ENCODE measurements at places on chromosomes 6 and 20.

GRCh38 chr6:12119085-12119588, 107.0 kb downstream of the HIVEP1 start:
- no peaks in the 10 kb centered on the region for H3K4me1 ChIP-seq
- H3K27ac ChIP-seq: no peak overlapping the region
- H3K27me3 ChIP-seq: no peaks in the 10 kb centered on the region

DNA sequence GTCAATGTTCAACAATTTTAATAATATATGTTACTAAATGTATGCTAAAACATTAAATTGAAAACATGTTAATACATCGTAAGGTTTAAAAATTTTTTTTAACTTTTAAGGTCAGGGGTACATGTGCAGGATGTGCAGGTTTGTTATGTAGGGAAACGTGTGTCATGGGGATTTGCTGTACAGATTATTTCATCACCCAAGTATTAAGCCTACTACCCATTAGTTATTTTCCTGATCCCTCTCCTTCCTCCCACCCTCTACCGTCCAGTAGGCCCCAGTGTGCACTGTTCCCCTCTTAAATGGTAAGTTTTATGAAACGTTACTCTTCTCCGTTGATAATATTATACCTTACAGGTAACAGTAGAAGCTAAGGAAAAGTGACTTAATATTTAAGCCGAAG, 15.8 kb downstream of the PDE7B start:
- no peak overlapping the region for H3K4me3 ChIP-seq
- no peak overlapping the region for H3K27ac ChIP-seq
- no peaks in the 10 kb centered on the region for H3K36me3 ChIP-seq
- peaks cover 9% of the 10 kb centered on the region for H3K4me1 ChIP-seq

DNA sequence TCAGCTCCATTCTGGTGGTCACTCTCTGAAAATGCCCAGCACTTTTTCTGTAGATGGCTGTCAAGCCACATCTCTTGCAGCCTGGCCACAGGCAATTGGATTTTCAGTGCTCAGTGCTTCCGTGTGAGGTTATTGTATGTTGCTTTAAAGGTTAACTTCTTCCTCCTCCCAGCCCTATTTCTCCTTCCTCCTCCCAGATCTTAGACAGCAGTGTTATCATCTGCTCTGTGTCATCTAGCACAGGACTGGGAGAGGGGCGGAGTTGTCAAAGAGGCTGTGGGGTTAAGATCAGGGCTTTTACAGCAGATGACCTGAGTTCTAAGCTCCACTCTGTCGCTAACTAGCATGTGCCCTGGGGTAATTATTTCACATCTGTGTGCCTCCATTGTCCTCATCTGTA, 129.0 kb downstream of the PHACTR3 start:
- no peaks in the 10 kb centered on the region for H3K27me3 ChIP-seq
- H3K27ac ChIP-seq: no peak overlapping the region
- DNase-seq: no peak

DNA sequence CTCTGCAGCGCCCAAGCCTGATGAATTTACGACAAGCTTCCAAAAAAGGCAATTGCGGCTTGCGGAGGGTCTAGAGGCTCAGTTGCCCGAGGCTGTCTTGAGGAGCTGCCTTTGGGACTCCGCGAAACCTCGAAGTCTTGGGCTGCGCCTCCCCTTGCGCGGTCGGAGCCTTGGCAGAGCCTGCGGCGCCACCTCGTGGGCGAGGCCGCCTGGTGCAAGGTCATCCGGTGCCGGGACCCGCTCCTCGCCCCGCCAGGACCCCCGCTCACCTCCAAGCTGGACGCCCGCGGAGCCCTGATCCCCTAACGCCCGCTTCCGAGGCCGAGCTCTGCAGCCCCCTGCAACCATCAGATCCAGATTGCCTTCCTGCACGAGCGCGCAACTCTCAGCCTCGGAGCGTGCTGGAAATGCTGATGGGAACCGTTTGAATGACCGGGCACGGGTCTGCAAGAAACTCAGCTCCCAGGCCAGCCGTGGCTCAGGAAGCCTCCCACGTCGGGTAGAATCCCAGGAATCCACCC, 14.9 kb upstream of the FAM210B start:
- H3K4me1 ChIP-seq: no peaks in the 10 kb centered on the region
- H3K27ac ChIP-seq: no peak overlapping the region
- peaks cover 39% of the 10 kb centered on the region for H3K27me3 ChIP-seq

GRCh38 chr6:160917572-160917971, 74.0 kb upstream of the MAP3K4 start:
- no peak for DNase-seq
- H3K36me3 ChIP-seq: no peaks in the 10 kb centered on the region
- H3K27me3 ChIP-seq: no peaks in the 10 kb centered on the region
- H3K4me3 ChIP-seq: no peak overlapping the region
- H3K27ac ChIP-seq: no peak overlapping the region

- H3K27ac ChIP-seq: no peak overlapping the region
- peaks cover 9% of the 10 kb centered on the region for H3K4me1 ChIP-seq
- H3K36me3 ChIP-seq: no peaks in the 10 kb centered on the region
- H3K4me3 ChIP-seq: no peak overlapping the region
- no peaks in the 10 kb centered on the region for H3K27me3 ChIP-seq
Measured at GRCh38 chr20:42402455-42402854, 784.3 kb upstream of the CHD6 start.

DNA sequence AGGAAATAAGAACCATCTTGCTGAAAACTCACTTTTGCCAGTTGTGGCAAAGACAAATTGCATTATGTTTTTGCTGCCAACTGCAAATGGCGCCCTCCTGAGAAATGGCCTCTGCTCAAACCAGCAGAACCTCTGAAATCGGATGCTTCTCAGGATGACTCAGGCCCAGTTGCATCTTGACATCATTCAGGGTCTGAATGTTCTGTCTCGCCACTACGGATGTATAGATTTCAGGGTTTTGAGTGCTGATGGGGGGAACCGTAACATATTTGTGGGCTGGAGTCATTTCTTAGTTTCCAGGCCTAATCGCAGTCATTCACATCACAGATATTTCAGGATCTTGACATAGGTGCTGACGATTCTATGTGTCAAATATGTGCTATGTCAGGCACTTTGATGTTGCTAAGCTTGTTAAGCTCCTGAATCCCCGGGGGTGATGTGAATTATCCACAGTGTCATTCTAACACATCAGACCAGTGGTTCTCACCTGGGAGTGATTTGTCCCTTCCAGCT, 207.1 kb downstream of the NFATC2 start:
- no peak for DNase-seq
- peaks cover 7% of the 10 kb centered on the region for H3K4me1 ChIP-seq
- no peak overlapping the region for H3K27ac ChIP-seq
- no peaks in the 10 kb centered on the region for H3K27me3 ChIP-seq
- no peak overlapping the region for H3K4me3 ChIP-seq
- H3K36me3 ChIP-seq: no peaks in the 10 kb centered on the region

DNA sequence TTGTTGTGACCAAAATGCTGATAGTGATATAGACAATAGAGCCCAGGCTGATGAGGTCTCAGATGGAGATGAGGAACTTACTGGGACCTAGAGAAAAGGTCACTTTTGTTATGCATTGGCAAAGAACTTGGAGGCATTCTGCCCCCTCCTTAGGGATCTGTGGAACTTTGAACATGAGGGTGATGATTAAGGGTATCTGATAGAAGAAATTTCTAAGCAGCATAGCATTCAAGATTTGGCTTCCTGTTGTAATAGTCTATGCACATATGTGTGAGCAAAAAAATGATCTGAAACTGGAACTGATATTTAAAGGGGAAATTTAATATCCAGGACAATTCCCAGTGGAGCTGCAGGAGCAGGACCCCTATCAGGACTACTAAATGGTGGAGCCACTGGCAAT, 17.1 kb downstream of the HLA-A start:
- no peak overlapping the region for H3K4me3 ChIP-seq
- peaks cover 2% of the 10 kb centered on the region for H3K4me1 ChIP-seq
- H3K27ac ChIP-seq: no peak overlapping the region
- no peak for DNase-seq
- H3K36me3 ChIP-seq: no peaks in the 10 kb centered on the region
- no peaks in the 10 kb centered on the region for H3K27me3 ChIP-seq

GRCh38 chr6:126923807-126924206, 194.7 kb upstream of the RSPO3 start:
- no peaks in the 10 kb centered on the region for H3K36me3 ChIP-seq
- DNase-seq: no peak
- no peak overlapping the region for H3K4me3 ChIP-seq
- no peaks in the 10 kb centered on the region for H3K27me3 ChIP-seq
- H3K27ac ChIP-seq: no peak overlapping the region

GRCh38 chr20:16707674-16708073, 22.2 kb upstream of the SNRPB2 start:
- no peaks in the 10 kb centered on the region for H3K36me3 ChIP-seq
- DNase-seq: no peak
- no peak overlapping the region for H3K27ac ChIP-seq
- H3K27me3 ChIP-seq: no peaks in the 10 kb centered on the region
- no peak overlapping the region for H3K4me3 ChIP-seq
- H3K4me1 ChIP-seq: peaks cover under 1% of the 10 kb centered on the region

GRCh38 chr6:101458826-101459225, 65.3 kb downstream of the GRIK2 start:
- H3K27ac ChIP-seq: no peak overlapping the region
- no peaks in the 10 kb centered on the region for H3K4me1 ChIP-seq
- no peaks in the 10 kb centered on the region for H3K36me3 ChIP-seq
- no peak for DNase-seq

- H3K36me3 ChIP-seq: no peaks in the 10 kb centered on the region
- H3K27me3 ChIP-seq: peaks cover 12% of the 10 kb centered on the region
- H3K27ac ChIP-seq: no peak within 1 kb of the TSS
Measured at GRCh38 chr6:41286544-41287346, at the start of gene TREM1. TREM1 (minus strand) TSS chr6:41286682; CDS start chr6:41286655, 27 bp downstream.

- H3K4me1 ChIP-seq: peaks cover 9% of the 10 kb centered on the region
- peaks cover 24% of the 10 kb centered on the region for H3K27me3 ChIP-seq
- H3K4me3 ChIP-seq: peak overlapping the region; percentile 91
- no peaks in the 10 kb centered on the region for H3K36me3 ChIP-seq
- DNase-seq: peak; percentile 47
Measured at GRCh38 chr6:136791296-136792094, 782 bp downstream of the MAP3K5 start.

GRCh38 chr6:43203029-43203717, 21.2 kb downstream of the CUL9 start:
- H3K27me3 ChIP-seq: no peaks in the 10 kb centered on the region
- no peaks in the 10 kb centered on the region for H3K4me1 ChIP-seq
- DNase-seq: no peak
- no peak overlapping the region for H3K27ac ChIP-seq
- peaks cover 54% of the 10 kb centered on the region for H3K36me3 ChIP-seq

DNA sequence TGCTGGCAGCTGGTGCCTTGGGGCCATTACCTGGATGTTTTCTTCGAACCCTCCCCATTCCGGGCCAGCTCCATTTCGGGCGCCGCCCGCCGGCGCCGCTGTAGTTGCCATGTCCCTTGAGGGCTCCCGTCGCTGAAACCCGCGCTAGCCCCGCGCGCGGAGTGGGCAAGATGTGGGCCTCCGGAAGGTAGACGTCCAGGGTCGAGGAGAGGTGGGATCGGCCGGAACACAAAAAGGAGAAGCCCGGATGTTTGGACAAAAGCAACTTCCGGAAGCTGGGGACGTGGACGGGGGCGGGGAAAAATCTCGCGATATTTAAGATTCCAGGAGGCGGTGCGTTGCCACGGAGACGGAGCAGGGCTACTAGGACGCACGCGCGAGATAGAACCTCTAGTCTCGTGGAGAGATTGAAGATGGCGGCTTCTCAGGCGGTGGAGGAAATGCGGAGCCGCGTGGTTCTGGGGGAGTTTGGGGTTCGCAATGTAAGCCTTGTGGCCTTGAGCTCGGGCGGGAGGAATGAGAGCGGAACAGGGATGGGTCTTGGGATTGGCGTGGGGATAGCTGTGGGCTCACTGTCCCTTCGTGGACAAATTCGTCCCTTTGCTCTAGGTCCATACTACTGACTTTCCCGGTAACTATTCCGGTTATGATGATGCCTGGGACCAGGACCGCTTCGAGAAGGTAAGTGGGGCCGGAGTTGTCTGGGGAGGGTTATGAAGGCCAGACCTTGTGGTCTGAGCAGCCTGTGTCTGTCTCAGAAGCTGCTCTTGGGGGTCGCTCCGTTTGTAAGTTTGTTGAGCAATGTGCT, at the start of the genes POLR1C and YIPF3:
Gene POLR1C (plus strand): TSS at position 393 of the 808 bp plus-strand sequence. CDS start 21 bp downstream, at position 414.
Gene YIPF3 (minus strand): TSS at position 230 of the 808 bp plus-strand sequence. CDS start 119 bp downstream, at position 111.
- peak within 1 kb of the TSS; percentile 100 for H3K4me3 ChIP-seq
- H3K27ac ChIP-seq: peak within 1 kb of the TSS; percentile 95
- H3K36me3 ChIP-seq: peaks cover 63% of the 10 kb centered on the region
- peaks cover 23% of the 10 kb centered on the region for H3K4me1 ChIP-seq

DNA sequence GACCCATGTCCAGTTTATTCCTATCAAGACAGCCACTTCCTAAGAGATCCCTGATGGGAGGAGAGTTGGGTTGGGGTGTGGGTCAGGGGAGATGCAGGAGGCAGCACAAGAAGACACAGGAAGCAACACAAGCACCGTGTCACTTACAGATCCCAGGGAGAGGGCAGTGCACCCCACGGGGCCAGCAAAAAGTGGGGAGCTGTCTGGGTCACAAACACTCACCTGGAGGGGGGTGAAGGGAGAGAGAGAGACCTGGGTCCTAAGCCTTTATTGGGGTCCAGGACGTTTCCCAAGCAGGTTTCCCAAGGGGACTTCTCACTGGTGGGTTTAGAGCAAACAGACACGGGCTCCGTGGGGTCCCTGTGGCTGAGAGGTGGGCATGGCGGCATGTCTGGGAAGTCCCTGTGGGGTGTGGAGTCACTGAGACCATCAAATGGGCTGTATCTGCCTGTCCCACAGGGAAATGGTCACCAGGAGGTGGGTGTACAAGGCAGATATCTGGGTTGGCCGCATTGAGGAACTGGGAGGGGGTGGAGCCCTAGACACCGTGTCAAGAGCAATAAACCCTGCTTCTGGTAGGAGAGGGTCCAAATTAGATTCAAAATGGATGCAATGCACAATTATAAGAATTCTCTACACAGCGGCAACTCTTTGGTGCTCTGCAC, 1.6 kb upstream of the CD93 start:
- no peaks in the 10 kb centered on the region for H3K36me3 ChIP-seq
- DNase-seq: no peak
- no peaks in the 10 kb centered on the region for H3K27me3 ChIP-seq
- H3K4me1 ChIP-seq: peaks cover 28% of the 10 kb centered on the region

DNA sequence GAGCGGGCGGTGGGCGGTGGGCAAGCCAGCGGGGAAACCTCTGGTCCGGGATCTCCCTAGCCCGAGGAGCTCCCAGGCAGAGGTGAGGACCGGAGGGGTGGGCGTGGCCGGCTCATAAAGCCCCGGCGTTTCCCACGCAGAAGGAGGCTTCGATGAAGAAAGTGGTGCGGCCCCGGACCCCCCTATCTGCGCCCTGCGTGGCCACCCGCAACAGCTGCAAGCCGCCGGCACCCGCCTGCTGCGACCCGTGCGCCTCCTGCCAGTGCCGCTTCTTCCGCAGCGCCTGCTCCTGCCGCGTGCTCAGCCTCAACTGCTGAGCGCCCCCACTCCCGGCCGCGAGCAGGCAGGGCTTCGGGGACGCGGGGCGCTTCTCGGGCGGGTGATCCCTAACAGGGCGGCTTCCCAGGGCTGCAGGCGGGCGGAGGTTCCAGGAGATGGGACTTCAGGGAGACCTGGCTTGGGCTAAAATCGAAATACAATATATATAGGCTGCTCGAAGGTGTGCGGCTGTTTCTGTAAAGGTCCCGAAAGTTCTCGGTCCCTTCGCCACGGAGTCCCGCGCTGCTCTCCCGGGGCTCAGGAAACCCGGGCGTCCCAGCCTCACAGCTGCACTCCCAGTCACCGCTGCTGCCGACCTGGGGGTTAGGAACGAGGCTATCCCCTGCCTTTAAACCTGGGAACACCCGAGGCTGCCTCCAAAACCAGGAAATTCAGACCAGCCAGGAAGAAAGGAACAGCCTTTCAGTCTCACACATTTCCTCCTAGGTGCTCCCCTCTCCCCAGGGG, 27.8 kb downstream of the ASIP start:
- peaks cover 7% of the 10 kb centered on the region for H3K27me3 ChIP-seq
- H3K27ac ChIP-seq: no peak overlapping the region
- H3K4me3 ChIP-seq: peak overlapping the region; percentile 18
- DNase-seq: peak; percentile 43
- peaks cover 12% of the 10 kb centered on the region for H3K36me3 ChIP-seq

Measured in muscle of leg (tissue), 16 donors.